ENCODE measurements at places on chromosomes 5 and 9.

DNA sequence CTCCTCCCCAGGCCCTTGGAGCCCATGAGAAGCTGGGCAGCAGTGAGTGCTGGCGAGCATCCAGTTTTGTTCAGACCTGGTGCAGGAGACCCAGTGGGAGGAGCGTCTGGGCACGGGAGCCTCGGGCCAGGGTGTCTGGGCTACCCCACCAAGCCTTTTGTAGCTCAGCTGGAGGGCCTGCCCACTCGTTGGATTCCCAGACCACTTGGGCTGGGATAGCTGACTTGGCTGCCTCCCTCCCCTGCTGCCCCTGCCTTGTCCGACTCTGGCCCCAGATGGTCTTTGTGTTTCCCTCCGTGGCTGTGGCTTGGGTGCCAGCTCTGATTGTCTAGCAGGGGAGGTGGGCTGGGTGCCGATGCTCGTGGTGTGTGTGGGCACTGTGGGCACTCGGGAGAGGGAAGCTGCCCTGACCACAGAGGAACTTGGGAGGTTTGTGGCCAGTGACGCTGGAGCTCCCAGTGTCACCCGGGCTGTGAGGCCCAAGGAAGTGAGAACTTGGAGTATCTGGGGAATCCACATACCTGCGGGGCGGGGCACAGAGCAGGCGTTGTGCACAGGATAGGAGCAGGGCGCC, 47.3 kb downstream of the WNK2 start:
- no peak for ATAC-seq

- ATAC-seq = no peak
Observed at GRCh38 chr5:147956064-147956841, 49.9 kb upstream of the C5orf46 start.

DNA sequence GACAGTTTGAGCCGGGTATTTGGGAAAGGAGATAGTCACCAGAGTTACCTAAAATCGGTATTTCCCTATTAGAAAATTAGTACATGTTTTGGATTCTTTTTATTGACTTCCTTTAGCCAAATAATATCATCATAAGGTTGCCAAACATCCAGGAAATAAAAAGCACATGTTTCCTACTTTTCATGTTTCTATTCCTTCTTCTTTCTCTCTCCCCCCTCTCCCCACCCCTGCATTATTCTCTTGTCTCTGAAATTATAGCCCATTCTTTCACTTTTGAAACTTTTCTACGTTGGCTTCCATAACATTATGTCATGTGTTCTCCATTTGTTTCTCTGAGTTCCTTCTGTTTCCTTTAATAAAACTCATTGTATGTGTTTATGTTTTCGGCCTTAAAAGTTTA, 161.9 kb downstream of the ALDH1A1 start:
- ATAC-seq = no peak

DNA sequence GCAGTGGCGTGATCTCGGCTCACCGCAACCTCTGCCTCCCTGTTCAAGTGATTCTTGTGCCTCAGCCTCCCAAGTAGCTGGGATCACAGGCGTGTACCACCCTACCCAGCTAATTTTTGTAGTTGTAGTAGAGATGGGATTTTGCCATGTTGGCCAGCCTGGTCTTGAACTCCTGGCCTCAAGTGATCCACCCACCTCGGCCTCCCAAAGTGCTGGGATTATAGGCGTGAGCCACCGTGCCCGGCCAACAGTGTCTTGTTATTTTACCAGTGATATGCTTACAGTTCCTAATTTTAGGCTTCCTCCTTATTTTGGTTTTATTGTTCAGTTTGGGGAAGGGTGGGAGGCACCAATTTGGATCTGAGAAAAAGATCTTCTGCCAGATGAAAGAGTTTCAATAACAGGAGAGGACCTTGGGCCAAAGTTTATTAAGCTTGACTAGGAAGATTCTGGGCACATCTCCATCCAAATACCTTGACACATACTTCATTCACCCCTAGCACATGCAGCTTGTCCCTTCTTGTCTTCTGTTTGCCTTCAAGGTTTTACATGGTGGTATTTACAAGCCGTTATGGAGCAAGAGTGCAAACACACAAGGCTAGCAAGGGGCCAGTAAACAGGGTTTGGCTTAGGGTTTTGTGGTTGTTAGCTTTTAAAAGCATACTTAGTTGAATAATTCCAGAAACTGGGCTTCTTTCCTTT, 168.1 kb upstream of the DMRT1 start:
- peak; percentile 5 for ATAC-seq

DNA sequence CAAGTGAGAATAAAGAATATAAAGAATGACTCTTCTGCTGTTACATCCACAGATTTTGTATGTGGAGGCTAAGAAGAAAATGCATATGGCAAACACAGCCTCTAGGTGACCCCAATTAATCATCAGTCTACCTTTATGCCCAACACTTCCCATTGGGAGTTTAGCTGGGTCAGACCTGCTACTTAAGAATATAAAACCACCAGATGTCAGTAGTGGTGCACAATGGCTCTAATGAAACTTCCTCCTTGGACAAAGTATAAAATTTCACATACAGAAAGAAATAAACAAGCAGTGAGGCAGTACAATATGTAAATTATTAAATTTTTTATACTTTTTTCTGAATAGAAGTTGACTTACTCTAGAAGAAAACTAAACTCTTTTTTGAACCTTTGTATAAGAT, 539.9 kb downstream of the BRINP1 start:
- ATAC-seq = no peak

GRCh38 chr5:121954086-121954485, 7.7 kb upstream of the SRFBP1 start:
- ATAC-seq = no peak

DNA sequence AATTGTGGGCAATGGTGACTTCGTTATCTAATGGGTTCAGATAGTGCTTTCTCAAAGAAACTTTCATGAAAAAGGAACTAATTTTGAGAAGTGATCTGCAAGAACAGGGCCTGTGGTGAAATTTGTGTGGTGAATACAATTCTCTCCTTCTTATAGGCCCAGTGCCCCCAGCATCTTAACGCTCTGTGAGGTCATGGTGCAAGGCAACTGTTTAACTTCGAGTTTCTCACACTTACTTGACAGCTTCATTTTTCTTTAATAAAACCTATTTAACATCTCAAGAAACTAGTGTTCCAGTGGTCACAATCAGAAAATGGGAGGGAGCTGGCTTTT, 69.2 kb downstream of the FAM114A2 start:
- ATAC-seq = no peak

DNA sequence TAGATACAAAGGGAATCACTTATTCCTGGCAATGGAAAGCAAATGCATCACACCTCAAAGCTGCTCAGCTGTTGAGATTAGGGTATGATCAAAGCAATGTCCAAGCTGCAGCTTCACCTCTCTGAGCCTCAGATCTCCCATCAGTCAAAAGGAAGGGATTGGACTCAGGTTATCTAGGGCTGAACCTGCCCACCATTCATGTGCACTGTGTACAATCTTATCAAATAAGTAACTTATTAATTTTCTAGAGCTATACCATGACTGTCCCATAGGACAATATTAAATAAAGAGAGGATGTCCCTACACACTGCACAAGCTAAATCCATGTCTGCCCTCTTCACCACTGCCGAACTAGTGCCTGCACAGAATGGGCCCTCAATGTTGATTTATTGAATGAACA, 127.0 kb downstream of the HSD17B3 start:
- ATAC-seq = no peak

GRCh38 chr9:133113163-133113948, 7.7 kb downstream of the RALGDS start:
- ATAC-seq = peak; percentile 27

- peak; percentile 1 for ATAC-seq
Observed at GRCh38 chr5:149271195-149271715, 404 bp upstream of the AFAP1L1 start.

DNA sequence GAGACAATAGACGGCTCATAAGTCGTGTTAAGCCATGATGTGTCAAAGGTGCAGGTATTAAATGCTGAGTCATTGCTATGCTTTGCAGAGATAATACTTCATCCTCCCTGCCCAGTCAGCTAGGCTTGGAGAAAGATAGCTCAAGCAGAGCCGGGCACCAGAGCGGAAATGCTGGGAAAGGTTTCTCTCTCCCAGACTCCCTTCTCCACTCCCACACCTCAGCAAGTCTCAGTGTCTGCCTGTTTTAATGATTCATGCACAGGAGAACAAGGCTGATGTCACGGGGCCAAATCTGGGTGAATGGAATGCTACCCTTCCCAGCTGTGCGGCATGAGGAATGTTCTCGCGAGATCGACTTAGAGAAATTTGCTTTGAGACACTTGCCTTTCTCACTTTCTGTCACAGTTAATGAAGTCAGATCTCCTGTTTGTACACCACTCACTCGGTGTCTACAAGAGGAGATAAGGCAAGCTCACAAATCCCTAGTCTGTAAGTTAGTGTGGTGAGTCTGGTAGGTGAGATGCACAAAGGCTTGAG, 204.4 kb downstream of the EFNA5 start:
- ATAC-seq = no peak

GRCh38 chr5:158807946-158808345, 291.8 kb downstream of the EBF1 start:
- ATAC-seq = peak; percentile 37

- no peak for ATAC-seq
Observed at GRCh38 chr9:135228345-135228982, 141.0 kb downstream of the OLFM1 start.

DNA sequence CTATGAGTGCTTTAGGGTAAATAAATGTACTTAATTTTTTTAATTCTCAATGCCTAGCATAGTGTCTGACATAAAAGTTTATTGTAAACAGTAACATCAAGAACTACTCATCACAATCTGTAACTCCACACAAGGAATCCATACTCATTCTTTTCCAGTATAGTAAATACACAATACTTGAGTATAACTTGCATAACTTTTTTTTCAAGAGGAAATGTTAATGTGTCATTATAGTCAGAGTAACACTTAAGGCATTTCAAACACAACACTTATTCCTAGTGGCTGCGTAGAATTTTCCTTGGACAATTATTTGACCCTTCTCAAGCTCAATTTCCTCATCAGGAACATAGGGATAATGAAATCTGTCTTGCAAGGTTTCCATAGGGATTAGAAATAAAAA, 584.3 kb downstream of the CAAP1 start:
- no peak for ATAC-seq

DNA sequence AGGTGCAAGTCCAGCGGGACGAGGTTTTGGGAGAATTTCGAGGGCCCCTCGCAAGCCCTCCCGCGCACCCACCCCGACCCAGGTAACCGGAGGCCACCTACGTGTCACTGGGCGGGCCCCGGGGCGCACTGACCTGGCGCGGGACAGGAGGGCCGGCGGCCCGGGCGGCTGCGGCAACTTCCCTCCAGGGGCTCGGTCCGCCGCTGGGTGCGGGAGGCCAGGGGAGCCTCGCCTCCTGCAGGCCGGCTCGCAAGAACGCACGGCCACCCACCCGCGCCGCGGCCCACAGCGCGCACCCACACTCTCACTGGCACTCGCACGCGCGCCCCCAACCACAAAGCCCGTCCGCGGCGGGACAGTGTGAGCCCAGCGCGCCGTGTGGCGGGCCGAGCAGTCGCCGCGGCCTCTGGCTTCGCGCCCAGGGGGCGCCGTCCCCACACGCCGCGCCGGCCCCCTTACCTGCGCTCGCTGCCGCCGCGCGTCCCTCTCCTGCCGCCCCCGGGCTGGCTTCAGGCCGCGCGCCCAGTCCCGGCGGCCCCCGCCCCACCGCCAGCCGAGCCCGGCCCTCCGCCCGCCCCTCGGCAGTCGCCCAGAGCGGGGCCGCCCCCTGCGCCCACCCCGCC, 451 bp downstream of the LPAR1 start:
- ATAC-seq = peak; percentile 28
